ENCODE measurements at places on chromosomes 7 and 10.

DNA sequence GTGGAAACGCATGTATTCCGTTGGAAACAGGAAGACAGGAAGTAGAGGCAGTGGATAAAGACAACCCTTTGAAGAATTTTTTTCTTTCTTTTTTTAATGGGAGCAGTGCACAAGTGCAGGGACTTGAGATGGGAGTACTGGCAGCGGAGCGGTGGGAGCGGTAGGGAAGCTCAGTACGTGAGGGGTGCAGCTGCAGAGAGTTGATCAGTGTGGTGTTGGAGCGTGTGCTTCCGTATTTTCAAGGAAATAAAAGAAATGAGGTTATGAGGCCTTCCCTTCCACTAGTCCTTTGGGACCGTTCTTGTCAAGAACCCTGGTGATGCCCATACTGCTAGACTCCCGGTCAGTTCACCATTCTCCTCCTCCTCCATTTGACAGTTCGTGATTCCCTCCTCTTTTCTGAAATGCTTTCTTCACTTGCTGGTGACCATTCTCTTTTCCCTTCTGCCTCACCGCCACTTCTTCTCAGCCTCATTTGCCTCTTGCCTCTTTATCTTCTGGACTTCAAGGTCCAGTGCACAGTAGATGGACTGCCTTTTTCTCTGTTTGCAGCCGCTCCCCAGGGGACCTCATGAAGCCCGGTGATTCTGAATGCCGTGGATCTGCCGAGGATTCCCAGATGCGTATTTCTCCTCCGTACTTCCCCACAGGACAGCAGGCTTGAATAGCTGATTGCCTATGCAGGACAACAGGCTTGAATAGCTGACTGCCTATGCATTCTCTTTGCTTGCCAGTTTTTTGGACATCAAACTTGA, 39.1 kb upstream of the TMEM236 start:
- no peak for DNase-seq

GRCh38 chr10:59873896-59874295, 32.5 kb downstream of the CCDC6 start:
- DNase-seq, result no peak

GRCh38 chr10:73889014-73889413, 14.7 kb upstream of the CAMK2G start:
- peak; percentile 48 for DNase-seq

DNA sequence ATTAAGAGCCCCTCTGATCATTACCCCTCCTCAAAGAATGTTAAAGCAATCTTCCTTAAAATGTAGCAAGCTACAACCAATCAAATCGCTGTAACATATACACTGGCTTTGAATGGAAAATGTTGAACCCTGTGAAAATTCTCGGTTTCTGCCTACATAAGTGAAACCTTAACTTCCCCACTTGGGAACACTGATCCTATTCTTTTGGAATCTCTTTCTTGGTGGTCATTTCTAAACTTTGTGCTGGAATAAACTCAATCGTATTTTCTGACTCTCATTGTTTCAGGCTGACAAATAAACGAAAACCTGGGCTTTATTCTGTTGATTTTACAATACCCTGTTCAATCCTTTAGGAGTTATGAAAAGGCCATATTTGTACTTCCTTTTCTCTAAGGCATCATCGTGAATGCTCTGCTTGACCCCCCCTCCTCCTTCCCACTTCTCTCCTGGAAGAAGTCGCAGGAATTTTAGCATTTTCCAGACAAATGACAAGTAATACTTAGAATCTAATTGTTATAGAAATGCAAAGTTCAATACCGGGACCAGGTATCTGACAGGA, 155.1 kb upstream of the FAM13C start:
- no peak for DNase-seq

DNA sequence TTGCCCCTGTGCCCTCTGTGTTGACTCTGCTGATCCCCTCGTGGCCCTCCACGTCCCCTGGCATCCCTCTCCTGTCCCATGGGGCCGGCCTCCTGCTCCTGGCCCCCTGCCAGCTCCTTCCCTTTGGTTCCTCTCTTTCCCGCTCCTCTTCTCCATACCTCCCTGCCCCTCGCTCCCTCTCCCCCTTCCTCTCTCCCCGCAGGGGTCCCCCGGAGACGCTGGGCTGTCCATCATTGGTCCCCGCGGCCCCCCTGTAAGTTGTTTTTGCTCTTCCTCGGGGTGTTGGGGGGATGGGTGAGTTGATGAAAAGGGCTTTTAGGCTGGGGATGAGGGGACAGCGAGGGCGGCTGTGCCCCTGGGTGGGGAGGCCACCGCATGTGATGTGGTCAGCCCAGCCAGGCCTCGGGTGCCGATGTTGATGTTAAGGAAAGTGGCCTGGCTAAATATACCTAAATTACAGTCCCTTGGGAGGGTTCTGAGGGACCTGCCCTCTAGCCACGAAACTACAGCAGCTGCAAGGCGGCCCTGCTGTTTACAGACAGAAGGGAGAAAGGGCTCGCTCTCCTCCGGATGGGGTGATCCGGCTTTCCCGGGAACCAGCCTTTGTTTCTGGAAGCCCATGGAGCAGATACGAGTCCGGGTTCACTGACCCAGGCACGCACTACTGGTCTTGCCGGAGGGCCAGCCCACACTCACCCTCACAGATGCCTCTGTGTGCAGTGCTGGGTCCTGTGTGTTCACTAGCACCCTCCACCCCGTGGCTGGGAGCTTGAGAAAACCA, 78.8 kb downstream of the COL13A1 start:
- no peak for DNase-seq

DNA sequence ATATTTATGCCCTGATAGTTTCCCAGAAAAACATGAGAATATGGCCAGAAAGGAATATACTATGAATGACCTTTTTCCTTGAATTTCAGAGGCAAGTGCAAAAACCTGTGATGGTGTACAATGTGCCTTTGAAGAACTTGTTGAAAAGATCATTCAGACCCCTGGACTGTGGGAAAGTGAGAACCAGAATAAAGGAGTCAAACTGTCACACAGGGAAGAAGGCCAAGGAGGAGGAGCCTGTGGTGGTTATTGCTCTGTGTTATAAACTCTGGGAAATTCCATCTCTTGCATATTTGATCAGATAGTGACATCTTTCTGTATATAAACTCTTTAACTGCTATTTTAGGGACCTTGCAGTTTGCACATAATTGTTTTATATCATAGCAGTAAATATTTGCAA, 33.7 kb downstream of the RAB18 start:
- DNase-seq, result no peak

DNA sequence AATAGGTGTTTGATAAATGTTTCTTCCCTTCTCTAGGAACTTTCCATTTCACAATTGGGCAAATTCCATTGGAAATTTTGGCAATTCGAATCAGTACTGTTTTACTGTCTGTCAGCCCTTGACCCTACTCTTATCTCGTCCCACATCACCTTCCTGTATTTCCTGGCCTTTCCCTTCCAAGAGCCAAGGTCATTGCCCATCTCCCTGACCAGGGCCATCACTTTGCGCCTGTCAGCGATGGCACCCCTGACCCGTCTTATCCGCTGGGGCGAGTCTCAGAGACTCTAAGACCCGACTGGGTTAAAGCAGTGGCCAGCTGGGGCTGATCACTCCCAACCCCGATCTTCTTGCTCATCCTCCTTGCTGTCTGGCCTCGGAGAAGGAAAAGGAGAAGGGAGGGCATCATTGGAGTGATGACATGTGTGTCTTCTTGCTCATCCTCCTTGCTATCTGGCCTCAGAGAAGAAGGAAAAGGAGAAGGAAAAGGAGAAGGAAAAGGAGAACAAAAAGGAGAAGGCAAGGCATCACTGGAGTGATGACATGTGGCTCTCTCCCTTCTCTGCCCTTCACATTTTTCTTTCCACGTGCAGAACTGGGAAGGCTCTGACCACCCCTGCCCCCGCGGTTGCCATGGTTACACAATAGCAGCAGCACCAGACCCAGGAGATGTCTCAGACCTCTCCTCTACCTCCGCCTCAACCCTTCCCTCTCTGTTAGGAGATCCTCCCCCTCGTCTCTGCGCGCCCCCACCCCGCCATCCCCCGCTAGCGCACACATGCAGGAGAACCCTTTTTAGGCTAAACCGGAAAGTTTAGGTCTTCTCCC, 2.0 kb downstream of the SEMA3D start:
- DNase-seq, result peak; percentile 29

DNA sequence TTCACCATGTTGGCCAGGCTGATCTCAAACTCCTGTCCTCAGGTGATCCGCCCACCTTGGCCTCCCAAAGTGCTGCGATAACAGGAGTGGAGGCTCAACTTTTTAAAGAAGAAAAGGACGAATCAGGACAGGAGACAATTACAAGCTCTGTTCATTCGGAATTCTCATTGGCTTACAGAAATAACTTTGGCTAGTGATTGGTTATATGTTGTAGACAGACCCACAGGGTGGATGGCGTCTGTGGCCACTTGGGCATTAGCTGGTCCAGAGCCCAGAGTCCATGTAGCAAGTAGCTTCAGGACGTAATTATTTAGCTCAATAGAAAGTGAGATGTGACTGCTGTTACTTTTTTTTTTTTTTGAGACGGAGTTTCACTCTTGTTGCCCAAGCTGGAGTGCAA, 160.5 kb upstream of the TNRC18 start:
- DNase-seq, result no peak

- DNase-seq, result no peak
Measured at GRCh38 chr7:129006636-129007414, 48.1 kb downstream of the TNPO3 start.
